Hematopoietic multipotent progenitor cell treated with erythropoietin and hydrocortisone succinate and interleukin-3 and kit ligand, for 8 days (in vitro differentiated cells): ENCODE measurements at places on chromosomes 4 and X.

DNA sequence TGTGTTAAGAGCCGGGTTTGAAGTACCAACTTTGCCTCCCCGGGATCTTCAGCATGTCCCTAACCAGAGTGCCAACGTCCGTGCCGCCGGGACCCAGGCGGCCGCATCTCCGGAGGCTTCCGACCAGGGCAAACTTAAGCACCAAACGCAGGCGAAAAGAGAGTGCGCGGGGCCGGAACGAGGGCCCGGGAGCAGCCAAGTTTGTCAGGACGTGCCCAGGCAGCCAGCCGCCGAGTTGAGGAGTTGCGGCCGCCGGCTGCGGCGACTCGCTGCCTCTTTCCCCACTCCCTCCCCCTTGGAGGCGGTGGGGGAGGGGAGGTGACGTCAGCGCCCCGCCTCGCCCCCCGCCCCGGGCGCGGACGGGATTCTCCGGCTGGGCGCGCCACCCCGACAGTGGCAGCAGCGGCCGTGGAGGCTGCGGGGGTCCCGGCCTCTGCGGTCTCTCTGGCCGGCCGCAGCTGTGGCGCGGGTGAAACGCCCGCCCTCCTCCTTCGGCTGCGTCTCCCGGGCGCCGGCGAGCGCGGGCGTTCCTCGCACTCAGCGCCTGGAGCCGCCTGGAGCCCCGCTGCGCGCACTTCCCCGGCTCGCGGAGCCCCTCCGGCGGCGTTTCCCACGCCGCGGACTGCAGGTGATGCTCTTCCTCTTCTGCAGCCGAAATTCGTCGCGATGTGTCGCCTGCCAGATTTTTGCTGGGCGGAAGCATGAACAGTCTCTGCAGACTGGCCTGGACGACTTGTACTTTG is 2.9 kb upstream of the FAT1 start:
- no peak for DNase-seq

DNA sequence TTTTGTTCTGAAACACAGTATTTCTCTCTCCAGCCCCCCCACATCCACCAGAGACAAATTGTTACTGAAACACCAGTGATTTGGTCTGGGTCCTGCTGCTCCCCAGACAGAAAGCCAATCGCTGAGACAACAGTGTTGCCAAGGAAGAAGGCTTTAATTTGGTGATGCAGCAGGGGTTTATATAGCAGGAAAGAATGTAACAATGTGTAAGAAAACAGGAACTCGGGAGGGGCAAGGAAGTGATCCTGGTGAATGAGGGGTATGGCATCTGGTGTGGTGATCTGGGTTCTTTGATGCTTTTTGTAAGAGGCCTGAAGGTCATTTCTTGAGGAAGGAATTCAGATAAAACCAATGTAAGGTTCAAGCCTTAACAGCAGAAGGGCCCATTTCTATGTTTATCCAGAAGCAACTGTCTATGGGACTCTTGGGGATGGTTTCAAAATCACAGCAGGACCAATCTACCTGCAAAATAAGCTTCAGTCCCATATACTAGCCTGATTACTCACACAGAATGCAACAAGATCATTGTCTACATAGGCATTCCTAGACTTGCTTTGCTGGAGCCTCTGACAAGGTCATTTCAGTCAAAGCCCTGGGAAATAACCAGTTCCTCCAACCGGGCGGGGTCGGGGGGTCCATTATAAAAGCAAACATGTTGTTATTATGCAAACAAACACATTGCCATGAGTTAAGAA is 445.2 kb upstream of the ZFP42 start:
- DNase-seq: no peak

- DNase-seq: no peak
Observed at GRCh38 chrX:21944136-21944615, 3.7 kb downstream of the SMS start.

- DNase-seq: no peak
Observed at GRCh38 chrX:150902434-150903109, 4.1 kb upstream of the CD99L2 start.

DNA sequence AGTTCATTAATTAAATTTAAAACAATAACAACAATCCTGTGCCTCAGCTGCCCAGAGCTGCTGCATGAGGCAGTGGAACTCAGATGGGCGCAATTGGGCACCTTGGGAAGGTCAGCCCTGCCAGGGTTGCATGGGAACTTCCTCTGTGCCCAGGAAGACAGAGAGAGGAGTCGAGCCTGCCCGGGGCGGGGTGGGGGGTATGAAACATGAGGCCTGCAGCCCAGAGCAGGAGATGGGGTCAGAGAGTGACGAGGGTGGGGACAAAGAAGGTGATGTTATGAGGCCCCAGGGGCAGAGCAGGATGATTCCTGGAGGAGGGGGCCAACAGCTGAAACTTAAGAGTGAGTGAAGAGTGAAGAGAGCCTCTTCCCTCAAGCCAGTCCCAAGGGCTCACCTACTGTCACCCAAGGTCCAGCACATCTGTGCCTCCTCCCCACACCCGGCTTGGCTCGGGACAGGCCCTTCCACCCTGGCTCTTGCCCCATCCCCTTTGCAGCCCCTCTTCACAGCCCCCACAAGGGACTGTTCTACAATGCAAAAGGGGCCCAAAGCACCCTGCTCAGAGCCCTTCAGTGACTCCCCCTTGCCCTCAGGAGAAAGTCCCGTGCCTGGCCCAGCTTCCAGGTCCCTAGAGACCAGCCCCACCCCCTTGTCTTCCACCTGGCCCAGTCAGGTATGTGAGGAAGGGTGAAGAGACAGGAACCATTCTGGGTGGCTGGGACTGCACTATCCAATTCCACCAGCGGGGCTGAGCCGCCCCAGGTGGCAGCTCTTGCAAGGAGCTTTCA is 31.4 kb downstream of the HMX1 start:
- DNase-seq: no peak

- DNase-seq: peak; percentile 48
Observed at GRCh38 chrX:120549483-120550452, 11.0 kb downstream of the CUL4B start.
